ENCODE measurements at places on chromosomes 5 and 9. TPM values are rescaled to one million over a fixed set of nuclear protein-coding genes. Genes with fewer than 3 reads are reported as not detected.

- no peaks in the 10 kb centered on the region for H3K36me3 ChIP-seq
- DNase-seq = no peak
- no peak overlapping the region for H3K27ac ChIP-seq
- H3K4me3 ChIP-seq = no peak overlapping the region
- peaks cover 98% of the 10 kb centered on the region for H3K27me3 ChIP-seq
Observed at GRCh38 chr5:3596857-3597166, 1.2 kb downstream of the IRX1 start.

DNA sequence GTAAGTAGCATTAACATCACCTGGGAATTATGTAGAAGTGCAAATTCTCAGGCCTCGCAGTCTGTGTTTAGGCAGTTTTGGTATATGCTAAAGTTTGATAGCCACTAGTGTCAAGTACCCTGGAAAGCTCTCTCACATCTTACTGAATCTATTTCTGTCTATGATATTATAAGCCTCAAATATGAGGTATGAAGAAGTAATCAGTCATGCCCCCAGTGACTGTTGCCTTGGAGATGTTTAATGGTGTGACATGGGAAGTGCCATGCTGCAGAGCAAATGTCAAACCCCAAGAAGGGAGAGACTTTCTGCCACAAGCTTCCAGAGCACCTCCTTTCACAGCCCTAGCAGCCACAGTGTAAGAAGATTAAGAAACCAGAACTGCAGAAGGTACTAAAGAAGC is 9.8 kb upstream of the PDE8B start:
- no peaks in the 10 kb centered on the region for H3K27me3 ChIP-seq
- H3K36me3 ChIP-seq = no peaks in the 10 kb centered on the region
- no peak overlapping the region for H3K27ac ChIP-seq
- H3K4me3 ChIP-seq = no peak overlapping the region
- no peak for DNase-seq
- H3K4me1 ChIP-seq = no peaks in the 10 kb centered on the region

GRCh38 chr9:127139071-127139731 is 16.8 kb upstream of the ANGPTL2 start:
- H3K27ac ChIP-seq = no peak overlapping the region
- DNase-seq = no peak
- H3K4me1 ChIP-seq = peaks cover 6% of the 10 kb centered on the region
- H3K4me3 ChIP-seq = no peak overlapping the region

- H3K27ac ChIP-seq = no peak overlapping the region
- H3K36me3 ChIP-seq = no peaks in the 10 kb centered on the region
- no peaks in the 10 kb centered on the region for H3K27me3 ChIP-seq
- H3K4me1 ChIP-seq = peaks cover 15% of the 10 kb centered on the region
Observed at GRCh38 chr5:42595597-42595996, 161.0 kb upstream of the CCDC152 start.

The BOD1 gene
- total RNA-seq = 27.3 TPM

The LCN6 gene
- total RNA-seq = 1.1 TPM

Measured in transverse colon (tissue), 4 donors.